ENCODE measurements at places on chromosomes 3 and 15.

DNA sequence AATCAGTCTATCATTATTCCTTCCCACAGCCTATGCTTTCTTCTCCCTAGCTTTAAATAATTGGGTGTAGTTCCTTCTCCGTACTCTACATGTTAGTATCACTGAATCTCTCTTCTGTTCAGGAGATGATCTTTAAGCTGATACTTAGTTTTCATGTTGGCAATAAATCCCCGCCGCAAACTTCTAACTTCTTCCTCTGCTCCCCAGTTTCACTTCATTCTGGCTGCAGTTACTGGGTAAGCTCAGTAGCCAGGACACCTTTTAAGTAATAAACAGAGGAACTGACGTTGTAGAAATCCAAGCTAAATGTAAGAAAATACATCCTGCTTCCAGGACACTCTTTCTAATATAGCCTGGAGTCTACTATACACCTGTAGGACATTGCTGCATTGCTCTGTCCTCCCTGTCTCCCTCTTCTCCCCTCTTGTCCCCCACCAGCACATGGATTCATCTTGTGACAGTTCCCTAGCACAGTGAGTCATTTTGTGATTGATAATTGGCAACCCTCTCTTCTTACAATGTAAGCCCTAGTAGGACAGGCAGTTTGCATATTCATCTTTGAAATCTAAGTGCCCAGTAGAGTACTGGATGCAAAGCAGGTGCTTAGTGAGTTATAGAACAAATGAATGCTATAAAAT is 598.2 kb downstream of the UNC13C start:
- no peak for DNase-seq

- DNase-seq = no peak
Observed at GRCh38 chr3:72295962-72296450, 511.1 kb upstream of the PROK2 start.

GRCh38 chr3:142180761-142181362 is 31.5 kb upstream of the TFDP2 start:
- peak; percentile 8 for DNase-seq

DNA sequence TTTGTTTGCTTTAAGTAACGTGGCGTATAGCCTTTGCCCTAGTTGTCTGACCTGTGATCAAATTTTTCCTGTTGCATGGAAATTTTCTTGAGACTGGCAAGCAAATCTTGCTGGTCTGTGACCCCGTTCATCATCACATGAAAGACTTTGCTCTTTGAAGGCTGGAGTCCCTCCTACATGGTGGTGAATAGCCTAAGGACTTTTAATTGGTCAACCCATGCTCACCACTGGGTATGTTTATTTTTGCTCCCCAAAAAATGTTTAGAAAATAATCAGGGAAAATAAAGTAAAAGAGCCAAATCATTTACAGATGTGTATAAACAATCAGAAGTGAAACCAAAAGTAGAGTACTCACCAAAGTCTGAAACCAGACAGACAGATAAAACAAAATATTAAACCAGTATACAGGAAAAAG is 1075.3 kb upstream of the ALCAM start:
- DNase-seq = peak; percentile 4
